CD4-positive, alpha-beta T cell treated with Interleukin-15 for 1 hour (primary cell): ENCODE measurements at places on chromosomes 12 and 14.

GRCh38 chr14:39974036-39974435 is 541.8 kb upstream of the FBXO33 start:
- no peak for DNase-seq

DNA sequence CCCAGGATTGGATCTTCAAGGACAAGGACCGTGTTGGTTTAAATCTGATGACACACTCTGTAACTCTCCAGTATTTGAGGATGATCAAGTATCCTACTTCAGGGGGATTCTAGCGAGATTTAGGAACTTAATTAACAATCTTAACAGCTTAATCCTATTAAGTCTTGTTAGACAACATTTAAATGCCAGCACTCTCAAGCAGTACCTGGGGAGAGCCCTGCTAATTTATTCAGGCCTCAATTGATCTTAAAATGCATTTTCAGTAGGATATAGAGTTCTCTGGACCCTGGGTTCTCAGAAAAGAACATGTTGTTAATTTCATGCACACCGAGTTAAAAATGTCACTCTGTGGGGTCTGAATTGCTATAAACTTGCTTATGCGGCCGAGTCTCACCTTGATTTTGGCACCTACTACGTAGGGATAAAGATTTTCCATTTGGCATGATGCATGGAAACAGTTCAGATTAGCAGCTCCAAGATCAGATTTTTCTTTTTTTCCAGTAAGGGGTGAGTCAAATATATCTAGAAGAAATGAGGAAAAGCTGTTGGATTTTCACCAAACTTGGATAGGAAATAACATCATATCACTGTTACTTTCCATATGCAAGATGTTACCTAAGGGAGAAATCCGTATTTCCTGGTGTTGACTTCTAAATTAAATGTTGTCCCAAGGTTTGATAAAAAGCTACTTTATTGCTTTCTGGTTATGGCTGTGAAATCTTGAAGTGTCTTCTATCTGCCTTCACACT is 76.1 kb downstream of the SLC24A4 start:
- no peak for DNase-seq

- no peak for DNase-seq
These were observed 77.1 kb downstream of the RASSF9 start for GRCh38 chr12:85759091-85759490.

- no peak for DNase-seq
These were observed 261.1 kb downstream of the AKAP6 start for GRCh38 chr14:32590157-32590556.

DNA sequence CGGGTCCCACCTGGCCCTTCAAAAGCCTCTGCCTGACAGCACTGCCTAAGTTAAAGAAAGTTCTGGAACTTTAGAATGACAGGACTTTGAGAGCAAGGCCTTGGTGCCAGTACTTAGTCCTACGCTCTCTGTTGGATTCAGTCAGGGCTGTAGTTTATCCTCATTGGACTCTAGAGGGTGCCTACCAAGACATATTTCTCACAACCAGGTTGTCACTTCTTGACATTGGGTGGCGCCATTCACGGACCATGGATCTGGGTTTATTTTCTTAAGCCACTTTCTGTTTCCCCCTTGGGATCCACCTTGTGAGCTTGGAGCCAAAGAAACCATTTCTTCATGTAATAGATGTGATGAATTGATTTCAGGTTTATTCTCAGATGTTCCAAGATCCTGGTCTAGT is 787.0 kb upstream of the TBX3 start:
- no peak for DNase-seq
